ENCODE measurements at places on chromosomes 1 and 21. TPM values are rescaled to one million over a fixed set of nuclear protein-coding genes. Genes with fewer than 3 reads are reported as not detected.

Gene AQP10
- not detected for total RNA-seq

Gene REN
- total RNA-seq, result not detected

Gene GBP5
- total RNA-seq, result 0.54 TPM

Gene PLK3
- total RNA-seq, result 17.8 TPM

Gene PFDN2
- total RNA-seq, result 121 TPM

Gene DCST1
- not detected for total RNA-seq

Gene S100A7
- total RNA-seq, result not detected

Gene SPRR2A
- not detected for total RNA-seq

Gene ST6GALNAC5
- total RNA-seq, result 1.3 TPM

Gene C4BPA
- 1.0 TPM for total RNA-seq

Gene ADAM30
- total RNA-seq, result not detected

Gene AGMAT
- 5.2 TPM for total RNA-seq
